ENCODE measurements at places on chromosomes 13 and 19. TPM values are rescaled to one million over a fixed set of nuclear protein-coding genes. Genes with fewer than 3 reads are reported as not detected.

Gene GGN
- not detected for total RNA-seq

Gene NAPSA
- 5.0 TPM for total RNA-seq

- H3K27me3 ChIP-seq: no peaks in the 10 kb centered on the region
- no peaks in the 10 kb centered on the region for H3K4me1 ChIP-seq
- H3K27ac ChIP-seq: no peak overlapping the region
- no peak overlapping the region for H3K4me3 ChIP-seq
- no peak for DNase-seq
- no peaks in the 10 kb centered on the region for H3K36me3 ChIP-seq
Observed at GRCh38 chr13:44627441-44627840, 51.3 kb upstream of the TSC22D1 start.

GRCh38 chr19:44683434-44684210 is 12.3 kb downstream of the CEACAM19 start:
- H3K27me3 ChIP-seq: no peaks in the 10 kb centered on the region
- no peak for DNase-seq
- H3K36me3 ChIP-seq: no peaks in the 10 kb centered on the region

- H3K4me1 ChIP-seq: no peaks in the 10 kb centered on the region
- DNase-seq: no peak
- H3K27ac ChIP-seq: no peak overlapping the region
- H3K36me3 ChIP-seq: no peaks in the 10 kb centered on the region
Observed at GRCh38 chr13:65468628-65469027, 1761.5 kb downstream of the PCDH9 start.

GRCh38 chr13:98184792-98185191 is 7.7 kb upstream of the RNF113B start:
- H3K4me3 ChIP-seq: no peak overlapping the region
- H3K36me3 ChIP-seq: no peaks in the 10 kb centered on the region
- no peaks in the 10 kb centered on the region for H3K4me1 ChIP-seq
- no peak for DNase-seq
- H3K27me3 ChIP-seq: no peaks in the 10 kb centered on the region

DNA sequence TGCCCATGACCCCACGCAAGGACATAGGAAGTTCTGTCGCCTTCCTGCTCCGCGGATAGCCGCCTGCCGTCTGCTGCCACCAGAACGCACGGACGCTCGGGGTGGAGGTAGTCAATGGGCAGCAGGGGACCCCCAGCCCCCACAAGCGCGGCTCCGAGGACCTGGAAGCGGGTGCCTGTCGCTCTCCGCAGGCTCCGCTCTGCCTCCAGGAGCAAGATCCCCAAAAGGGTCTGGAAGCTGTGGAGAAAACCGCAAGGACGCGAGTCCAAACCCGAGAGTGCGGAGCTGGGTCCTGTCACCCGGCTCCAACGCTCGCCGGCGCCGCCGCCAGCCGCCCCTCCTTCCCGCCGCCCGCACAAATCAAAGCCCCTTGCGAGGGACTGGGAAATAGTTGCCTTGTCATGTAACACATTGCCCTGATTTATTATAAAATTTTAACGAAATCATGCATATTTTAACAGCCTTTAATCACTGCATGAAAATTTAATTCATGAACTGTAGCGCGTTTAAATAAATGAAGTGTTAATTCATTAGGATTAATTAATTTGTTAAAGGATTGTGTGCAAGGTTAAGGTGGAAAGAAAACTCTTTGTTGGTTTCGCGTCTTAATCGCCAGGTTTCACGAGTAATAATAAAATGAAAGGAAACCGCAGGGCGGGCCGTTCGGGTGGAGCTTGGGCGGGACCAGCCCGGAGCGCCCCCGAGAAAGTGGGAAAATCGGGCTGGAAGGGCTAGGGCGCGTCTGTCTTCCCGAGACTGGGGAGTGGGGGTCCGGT is 5.5 kb upstream of the POU4F1 start:
- peaks cover 18% of the 10 kb centered on the region for H3K4me1 ChIP-seq
- H3K4me3 ChIP-seq: peak overlapping the region; percentile 39
- no peak overlapping the region for H3K27ac ChIP-seq
- H3K27me3 ChIP-seq: peaks cover 89% of the 10 kb centered on the region

DNA sequence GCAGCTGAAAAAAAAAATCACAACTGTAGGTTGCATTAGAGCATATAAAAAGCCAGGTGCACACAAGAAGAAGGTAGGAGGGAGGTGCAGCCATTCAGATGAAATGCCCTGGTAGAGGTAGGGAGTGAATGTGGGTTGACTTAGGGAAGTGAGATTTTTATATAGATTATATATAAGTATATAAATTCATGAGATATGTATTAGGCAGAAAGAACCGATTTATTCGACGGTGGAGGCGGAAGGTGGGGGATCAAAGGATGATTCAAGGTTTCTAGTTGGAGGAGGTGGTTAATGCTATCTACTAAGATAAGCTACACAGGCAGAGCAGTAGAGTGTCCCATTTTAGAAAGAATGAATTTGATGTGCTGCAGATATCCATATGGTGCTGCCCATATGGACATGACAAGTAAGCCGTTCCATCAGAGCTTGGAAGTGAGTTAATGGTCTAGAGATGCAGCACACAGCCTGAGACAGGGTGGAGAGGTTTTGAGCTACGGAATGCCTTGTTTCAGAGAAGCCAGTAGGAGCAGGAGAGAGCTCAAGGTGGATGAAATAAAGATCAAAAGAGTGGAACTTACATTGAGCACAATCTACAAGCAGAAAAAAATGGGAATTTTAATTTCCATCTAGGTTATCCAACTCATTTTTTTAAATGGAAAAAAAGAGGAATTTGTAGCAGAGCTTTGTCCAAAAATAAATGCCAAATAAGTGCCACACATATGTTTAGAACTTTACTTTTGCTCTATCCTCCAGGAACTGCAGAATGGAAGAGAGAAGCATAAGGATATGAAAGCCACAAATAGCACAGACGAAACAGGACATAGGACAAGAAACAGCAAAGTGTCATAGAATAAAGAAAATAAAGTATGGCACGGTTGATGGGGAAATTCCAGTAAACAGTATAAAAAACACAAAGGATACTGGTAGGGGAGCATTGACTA is 177.3 kb downstream of the PCDH9 start:
- H3K36me3 ChIP-seq: no peaks in the 10 kb centered on the region
- no peak for DNase-seq
- H3K27me3 ChIP-seq: no peaks in the 10 kb centered on the region
- H3K4me1 ChIP-seq: no peaks in the 10 kb centered on the region

GRCh38 chr13:110872034-110872767 is 42.7 kb downstream of the ANKRD10 start:
- H3K4me1 ChIP-seq: peaks cover 17% of the 10 kb centered on the region
- H3K27me3 ChIP-seq: peaks cover 8% of the 10 kb centered on the region
- H3K27ac ChIP-seq: no peak overlapping the region
- H3K4me3 ChIP-seq: no peak overlapping the region
- no peaks in the 10 kb centered on the region for H3K36me3 ChIP-seq

Data from transverse colon (tissue), 4 donors.